ENCODE measurements at places on chromosomes 13 and 19.

DNA sequence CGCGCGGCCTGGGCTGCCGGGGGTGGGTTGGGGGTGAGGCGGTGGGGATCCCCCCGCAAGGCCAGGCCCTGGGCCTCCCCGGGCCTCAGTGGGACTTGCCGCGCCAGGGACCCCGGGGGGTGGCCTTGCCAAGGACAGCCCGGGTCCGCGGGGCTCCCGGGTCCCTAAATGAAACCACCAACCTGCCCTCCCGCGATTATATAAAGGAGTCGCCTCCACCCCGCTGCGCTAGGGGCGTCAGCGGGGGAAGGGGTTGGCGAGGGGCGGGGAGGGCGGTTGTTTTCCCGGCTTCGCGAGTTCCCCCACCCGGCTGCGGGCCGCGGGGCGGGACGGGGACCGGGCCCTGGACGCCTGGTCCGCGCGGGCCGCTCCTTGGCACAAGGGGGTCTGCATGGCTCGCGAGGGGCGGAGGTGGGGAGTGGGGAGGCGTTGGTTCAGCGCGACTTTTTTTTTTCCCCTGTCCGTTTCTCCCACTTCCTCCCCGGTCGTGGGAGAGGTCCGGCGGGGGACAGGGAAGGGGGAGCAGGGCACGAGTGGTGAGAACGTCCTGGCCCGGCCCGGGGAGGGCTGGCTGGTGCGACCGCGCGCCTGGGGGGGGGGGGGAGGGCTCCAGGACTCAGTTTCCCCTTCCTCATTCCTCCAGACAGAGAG lies 822 bp upstream of the ZBTB7A start:
- DNase-seq = no peak

DNA sequence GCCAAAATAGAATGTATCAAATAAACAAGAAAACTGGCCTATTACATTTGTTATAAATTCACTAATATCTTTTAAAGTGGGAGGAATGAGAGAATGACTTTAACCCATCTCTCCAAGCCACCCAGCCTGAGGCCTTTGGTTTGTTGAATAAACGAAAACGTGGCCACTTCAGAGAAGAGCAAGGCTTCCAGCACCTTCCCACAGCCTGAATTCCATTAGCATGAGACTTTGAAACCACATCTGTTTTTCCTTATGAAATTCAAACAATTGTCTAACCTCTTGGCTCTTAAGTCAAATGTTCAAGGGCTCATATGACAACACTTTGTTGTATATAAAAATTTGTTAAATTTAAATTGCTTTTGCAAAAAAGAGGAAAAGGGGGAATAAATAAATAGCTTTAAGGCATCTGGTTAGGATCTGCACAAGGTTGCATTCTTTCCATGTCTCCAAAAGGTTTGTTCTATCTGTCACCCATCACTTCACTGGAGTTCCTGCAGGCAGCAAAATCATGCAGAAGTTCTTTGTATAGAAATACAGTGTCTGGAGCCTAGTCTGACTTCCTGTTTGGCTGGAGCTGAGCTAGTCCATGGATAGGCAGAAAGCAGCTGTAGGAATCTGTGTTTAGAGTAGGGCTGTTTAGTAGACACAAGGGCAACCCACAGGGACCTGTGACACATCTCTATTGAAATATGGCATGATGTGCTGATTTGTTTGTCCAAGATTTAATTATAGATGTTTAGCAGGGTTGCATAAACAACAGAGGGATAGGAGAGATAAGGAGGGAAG lies 502.3 kb downstream of the KCTD12 start:
- DNase-seq = no peak

DNA sequence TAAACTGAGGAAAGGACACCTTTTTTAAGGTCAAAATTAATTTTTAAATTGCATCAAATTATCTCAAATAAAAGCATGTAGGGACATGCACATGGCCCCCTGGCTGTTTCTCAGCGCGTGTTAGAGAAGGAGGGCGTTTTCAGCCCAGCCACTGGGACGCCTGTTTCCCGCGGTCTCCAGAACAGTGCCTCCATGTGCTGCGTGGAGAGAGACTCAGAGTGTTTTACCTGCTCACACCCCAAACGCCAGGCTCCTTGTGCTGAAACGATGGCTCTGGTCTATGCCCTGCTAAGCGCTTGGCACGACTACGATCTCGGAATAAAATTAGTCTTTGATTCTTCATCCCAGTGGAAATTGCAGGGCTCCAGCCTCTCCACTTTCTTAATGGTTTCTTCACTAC lies 20.0 kb upstream of the SPACA7 start:
- DNase-seq = no peak

DNA sequence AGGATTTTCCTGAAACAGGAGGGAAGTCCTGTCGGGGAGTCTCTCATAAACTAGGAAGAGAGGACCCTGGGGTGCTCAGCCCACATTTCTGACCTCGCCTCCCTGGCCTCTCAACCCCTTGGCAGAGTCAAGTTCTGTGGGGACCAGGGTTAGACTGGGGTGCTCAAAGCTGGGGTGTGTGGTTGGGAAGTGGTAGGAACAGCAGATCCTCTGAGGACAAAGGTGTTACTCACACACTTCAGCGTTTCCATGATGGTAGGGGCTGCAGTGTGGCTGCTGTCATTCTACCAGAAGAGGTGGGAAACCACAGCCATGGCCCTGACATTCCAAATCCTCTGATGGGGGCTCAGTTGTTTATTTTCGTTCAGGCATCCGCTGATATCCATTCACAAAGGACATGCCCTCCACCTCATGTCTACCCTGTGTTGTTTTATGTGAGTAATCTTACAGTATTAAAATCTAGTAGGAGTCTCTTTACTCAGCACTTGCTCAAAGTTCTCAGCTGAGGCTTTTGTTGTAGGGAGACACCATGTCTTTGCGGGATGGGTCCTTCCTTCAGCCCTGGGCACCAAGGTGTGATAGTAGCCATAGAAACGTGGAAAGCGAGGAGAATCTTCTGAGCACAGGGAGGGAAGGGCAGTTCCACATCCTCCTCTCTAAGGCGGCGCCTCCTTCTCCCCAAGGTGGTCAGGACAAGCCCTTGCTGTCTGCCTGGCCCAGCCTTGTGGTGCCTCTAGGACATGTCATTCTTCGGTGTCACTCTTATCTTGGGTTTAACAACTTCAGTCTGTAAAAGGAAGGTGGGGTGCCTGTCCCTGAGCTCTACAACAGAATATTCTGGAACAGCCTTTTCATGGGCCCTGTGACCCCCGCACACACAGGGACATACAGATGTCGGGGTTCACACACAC lies 1.5 kb downstream of the KIR2DL3 start:
- no peak for DNase-seq

- no peak for DNase-seq
Measured at GRCh38 chr19:49626226-49626625, 13.7 kb downstream of the RRAS start.

DNA sequence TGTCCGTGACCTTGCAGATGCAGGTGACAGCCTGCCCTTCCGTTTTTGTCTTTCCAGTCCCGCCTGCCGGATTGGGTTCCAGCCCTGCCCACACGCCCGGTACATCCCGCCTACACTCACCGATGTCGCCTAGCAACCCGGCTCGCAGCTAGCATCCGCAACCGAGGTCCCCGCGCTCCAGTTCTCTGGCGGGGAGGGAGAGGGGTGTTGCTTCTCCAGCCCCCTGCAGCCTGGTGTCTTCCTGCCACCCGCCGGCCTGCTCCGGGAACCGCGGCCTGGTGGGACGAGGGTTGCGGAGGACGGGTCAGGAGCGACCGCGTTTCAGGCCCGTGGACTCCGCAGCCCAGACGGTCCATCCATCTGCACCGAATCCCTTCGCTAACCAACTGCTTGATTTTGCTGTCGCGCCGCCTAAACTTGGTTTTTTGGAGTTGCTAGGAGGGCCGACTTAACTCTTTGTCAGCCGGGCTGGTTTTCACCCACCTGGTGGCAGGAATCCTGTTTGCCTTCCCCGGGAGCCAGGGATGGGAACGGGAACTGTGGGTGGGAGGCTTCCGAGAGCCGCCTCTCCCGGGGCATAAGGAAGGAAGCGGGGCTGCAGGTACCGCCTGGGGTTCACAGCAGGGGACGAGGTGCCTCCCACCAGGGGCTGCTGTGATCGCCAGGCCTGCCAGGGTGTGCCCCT lies 15.4 kb upstream of the MATK start:
- DNase-seq = no peak

GRCh38 chr19:29273000-29273640 lies 60.2 kb upstream of the UQCRFS1 start:
- DNase-seq = no peak

DNA sequence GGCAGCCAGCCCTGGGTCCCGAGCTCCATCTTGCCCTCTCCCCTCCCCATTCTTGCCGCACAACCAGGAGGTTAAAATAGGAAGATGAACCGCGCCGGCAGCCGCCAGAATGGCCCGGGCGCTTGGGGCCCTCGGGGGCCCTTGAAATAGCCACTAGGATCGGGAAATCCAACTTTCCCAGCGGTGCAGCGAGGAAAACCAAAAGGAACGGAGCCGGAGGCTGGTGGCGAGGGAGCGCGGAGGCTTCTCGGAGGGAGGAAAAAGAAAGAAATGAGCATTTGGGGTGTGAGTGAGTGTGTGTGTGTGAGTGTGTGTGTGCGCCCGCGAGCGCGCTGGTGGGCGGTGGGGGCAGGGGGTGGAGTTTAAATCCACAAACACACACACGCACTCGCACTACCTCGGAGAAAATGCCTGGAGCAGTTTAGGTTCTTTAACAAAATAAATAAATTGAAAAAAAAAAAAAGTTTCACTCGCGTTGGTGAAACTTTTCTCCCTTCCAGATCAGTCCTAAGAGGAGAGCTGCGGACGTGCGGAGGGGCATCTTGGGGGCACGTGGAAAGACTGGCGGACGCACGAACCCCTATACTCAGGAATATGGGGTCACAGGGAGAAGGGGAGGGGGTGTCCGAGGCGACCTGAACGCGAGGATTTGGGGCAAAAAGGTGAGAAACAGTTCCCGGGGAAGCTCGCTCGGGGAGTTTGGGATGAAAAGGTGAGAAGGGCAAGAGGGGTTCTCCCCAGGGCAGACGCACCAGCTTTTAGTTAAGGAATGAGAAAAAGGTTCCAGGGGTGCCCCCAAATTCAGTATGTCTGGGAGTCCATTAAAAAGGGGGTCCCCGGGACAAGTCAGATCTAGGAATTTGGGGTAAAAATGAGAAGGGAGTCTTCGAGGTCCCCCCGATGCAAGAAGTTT lies 1.3 kb downstream of the RFX2 start:
- no peak for DNase-seq

- DNase-seq = no peak
Measured at GRCh38 chr13:113875837-113876281, 12.0 kb upstream of the GAS6 start.
